Neural crest cell (in vitro differentiated cells): ENCODE measurements at places on chromosomes 4 and X. TPM values are rescaled to one million over a fixed set of nuclear protein-coding genes. Genes with fewer than 3 reads are reported as not detected.
A peak's percentile ranks its signal among the peaks of the same experiment; 100 is the strongest.

DNA sequence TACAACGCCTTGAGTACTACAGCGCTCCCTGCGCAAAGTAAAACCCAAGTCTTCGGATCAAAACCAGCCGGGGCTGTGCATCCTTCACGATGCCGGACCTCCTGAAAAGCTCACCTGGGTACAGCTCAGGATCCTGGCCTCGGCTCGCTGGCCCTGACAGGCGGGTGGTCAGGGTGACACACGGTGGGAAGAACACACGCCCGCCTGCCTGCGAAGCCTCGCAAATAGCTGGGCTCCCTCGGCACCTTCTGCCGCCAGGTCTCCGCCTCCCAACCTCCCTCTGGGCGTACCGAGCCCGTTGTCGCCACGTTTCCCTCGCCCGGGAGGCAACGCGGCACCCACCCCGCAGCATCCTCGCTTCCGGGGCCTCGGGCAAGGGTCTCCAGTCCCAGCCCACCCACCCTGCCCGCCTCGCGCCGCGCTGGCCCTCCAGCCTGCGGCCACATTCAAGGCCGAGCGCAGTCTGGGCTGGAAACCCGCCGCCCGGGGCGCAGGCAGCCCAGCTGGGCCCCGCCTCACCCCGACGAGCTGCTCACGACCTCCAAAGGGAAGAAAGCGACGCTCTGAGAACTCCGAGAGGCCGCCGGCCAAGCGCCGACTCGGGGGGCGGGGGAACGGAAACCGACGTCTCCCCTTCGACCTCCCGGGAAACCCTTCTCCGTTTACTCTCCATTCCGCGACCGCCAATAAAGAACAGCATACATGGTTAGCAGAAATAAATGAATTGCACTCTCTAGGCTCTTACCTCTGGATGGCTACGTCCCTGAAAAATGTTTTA is 511 bp downstream of the PPM1K start:
- no peaks in the 10 kb centered on the region for H3K27me3 ChIP-seq
- peak overlapping the region; percentile 99 for H3K27ac ChIP-seq
- peaks cover 33% of the 10 kb centered on the region for H3K4me1 ChIP-seq
- peak; percentile 57 for DNase-seq
- peak overlapping the region; percentile 99 for H3K4me3 ChIP-seq

- peaks cover 10% of the 10 kb centered on the region for H3K4me1 ChIP-seq
- H3K27ac ChIP-seq = no peak overlapping the region
- H3K36me3 ChIP-seq = no peaks in the 10 kb centered on the region
- H3K4me3 ChIP-seq = no peak overlapping the region
These were observed 38.0 kb upstream of the CXXC4 start for GRCh38 chr4:104532677-104533076.

- peaks cover 5% of the 10 kb centered on the region for H3K4me1 ChIP-seq
- DNase-seq = no peak
- H3K36me3 ChIP-seq = no peaks in the 10 kb centered on the region
- no peak overlapping the region for H3K27ac ChIP-seq
- H3K27me3 ChIP-seq = no peaks in the 10 kb centered on the region
These were observed 452.3 kb downstream of the MID1IP1 start for GRCh38 chrX:39253551-39253950.

DNA sequence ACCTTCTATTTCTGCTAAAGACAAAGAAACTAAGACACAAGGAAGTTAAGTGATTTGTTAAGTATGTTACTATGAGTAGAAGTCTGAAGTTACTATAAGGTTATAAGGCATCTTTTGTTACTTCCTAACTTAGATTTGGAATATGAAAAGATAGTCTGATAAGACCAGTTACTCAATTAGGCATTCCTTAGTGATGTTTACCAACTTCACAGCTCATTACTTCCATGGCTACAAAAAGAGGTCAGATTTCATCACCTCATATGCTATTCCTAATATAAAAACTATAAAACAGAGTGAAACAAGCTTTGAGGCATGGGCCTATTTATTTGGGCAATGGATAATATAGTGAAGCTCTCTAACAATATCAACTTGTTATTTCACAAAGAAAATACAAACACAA is 143.1 kb downstream of the TBCK start:
- no peak overlapping the region for H3K27ac ChIP-seq
- no peak for DNase-seq
- H3K4me1 ChIP-seq = no peaks in the 10 kb centered on the region
- no peaks in the 10 kb centered on the region for H3K27me3 ChIP-seq
- H3K36me3 ChIP-seq = peaks cover 29% of the 10 kb centered on the region

GRCh38 chr4:41943506-41943905 is 8.3 kb downstream of the TMEM33 start:
- H3K4me3 ChIP-seq = no peak overlapping the region
- peaks cover 2% of the 10 kb centered on the region for H3K36me3 ChIP-seq
- no peak overlapping the region for H3K27ac ChIP-seq
- H3K4me1 ChIP-seq = no peaks in the 10 kb centered on the region
- H3K27me3 ChIP-seq = no peaks in the 10 kb centered on the region
- DNase-seq = no peak

The HS3ST1 gene
- total RNA-seq = 0.09 and 0.37 TPM in 2 replicates

The BEX2 gene
- 19.2 and 21.4 TPM in 2 replicates for total RNA-seq

The ARHGAP24 gene
- 0.84 and 1.5 TPM in 2 replicates for total RNA-seq
